ENCODE measurements at places on chromosomes 1 and 21. TPM values are rescaled to one million over a fixed set of nuclear protein-coding genes. Genes with fewer than 3 reads are reported as not detected.

The NECAP2 gene
- polyA plus RNA-seq: 21.8 TPM

The TMEM201 gene
- polyA plus RNA-seq: 1.5 TPM

The SELENOF gene
- 143 TPM for polyA plus RNA-seq

The SRSF10 gene
- polyA plus RNA-seq: 68.7 TPM

Measured in liver (tissue), 10 donors.